Activated CD8-positive, alpha-beta memory T cell treated with anti-CD3 and anti-CD28 coated beads, Interleukin-2, amount 10 ng/mL, durations not matched to agents 7 days and 5 days (primary cell): ENCODE measurements at places on chromosomes 2 and 18. TPM values are rescaled to one million over a fixed set of nuclear protein-coding genes. Genes with fewer than 3 reads are reported as not detected.

- no peak overlapping the region for H3K27ac ChIP-seq
- peaks cover 11% of the 10 kb centered on the region for H3K4me1 ChIP-seq
- no peak for DNase-seq
- no peaks in the 10 kb centered on the region for H3K27me3 ChIP-seq
- peaks cover 2% of the 10 kb centered on the region for H3K36me3 ChIP-seq
Observed at GRCh38 chr18:22337306-22337705, 80.4 kb downstream of the CTAGE1 start.

DNA sequence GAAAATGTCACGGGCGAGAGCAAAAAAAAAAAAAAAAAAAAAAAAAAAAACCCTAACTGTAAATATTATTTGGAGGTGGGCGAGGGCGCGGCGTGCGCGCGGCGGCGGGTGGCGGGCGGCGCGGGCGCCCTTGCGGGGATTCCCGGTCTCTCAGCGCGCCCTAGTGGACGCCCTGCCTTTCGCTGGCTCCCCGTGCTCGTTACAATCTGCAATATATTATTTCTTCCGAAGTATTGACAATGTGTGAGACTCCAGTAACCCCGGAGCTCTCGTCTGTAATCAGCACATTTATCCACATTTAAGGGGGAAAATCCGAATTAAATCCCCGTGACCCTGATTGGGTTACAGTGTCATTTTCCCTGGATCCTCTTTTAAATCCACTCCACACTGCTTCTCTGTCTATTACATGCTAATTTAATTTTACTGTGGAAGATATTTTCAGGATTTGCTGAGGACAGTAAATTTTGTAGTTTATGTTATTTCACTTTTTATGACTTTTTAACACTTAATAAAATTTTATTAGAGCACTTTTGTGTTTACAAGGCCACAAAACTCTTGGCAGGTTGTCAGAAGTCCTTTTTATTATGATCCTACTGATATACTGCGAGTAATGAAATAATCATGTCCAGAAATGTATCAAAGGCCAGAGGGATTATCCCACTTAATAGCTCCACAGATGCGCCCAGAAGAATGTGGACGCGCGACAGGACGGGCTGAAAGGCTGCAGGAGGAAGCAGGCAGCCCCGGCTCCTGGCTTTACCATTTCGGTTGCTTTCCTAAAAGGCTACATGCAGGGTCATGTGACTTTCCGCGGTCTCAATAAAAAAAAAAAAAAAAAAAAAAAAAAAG, 369.1 kb downstream of the MTX2 start:
- no peaks in the 10 kb centered on the region for H3K36me3 ChIP-seq
- H3K4me3 ChIP-seq = peak overlapping the region; percentile 60
- peaks cover 11% of the 10 kb centered on the region for H3K4me1 ChIP-seq
- peak; percentile 70 for DNase-seq

DNA sequence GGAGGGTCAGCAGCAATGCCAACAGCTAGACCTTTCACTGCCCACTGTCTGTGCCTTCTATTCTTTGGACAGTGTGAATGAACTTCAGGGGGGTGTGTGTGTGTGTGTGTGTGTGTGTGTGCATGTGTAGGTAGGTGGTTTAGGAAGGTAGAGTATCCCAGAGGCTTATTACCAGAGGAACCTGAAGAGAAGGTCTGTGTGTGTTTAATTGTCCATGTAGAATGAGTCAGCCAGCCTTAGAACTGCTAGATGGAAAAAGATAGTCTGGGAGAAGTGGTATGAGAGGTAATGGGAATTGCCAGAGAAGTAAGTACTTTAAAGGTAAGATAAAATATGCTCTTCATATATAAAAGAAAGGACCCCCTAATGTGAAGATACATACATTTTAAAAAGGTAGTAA, 522.2 kb downstream of the PIK3C3 start:
- DNase-seq = no peak
- H3K27me3 ChIP-seq = no peaks in the 10 kb centered on the region
- H3K27ac ChIP-seq = no peak overlapping the region
- H3K36me3 ChIP-seq = no peaks in the 10 kb centered on the region
- H3K4me3 ChIP-seq = no peak overlapping the region
- no peaks in the 10 kb centered on the region for H3K4me1 ChIP-seq

The IL18RAP gene
- 14.9 TPM for total RNA-seq

DNA sequence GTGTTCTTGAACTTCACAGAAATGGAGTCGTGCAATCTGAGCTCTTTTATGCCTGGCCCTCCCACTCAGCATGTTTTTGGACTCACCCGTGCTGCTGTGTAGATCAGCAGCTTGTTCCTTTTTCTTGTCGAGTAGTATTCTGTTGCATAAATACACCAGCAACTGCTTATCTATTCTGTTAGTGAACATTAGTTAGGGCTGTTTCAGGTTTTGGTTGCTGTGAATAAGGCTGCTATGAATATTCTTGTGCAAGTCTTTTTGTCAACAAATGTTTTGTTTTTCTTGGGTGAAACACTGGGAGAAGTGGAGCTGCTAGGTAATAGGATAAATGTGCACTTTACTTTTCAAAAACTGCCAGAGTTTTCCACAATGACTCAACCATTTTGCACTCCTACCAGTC, 15.3 kb upstream of the CIDEA start:
- no peak for DNase-seq
- H3K36me3 ChIP-seq = no peaks in the 10 kb centered on the region
- no peak overlapping the region for H3K4me3 ChIP-seq
- no peak overlapping the region for H3K27ac ChIP-seq
- peaks cover 41% of the 10 kb centered on the region for H3K27me3 ChIP-seq

The SLC4A5 gene
- 2.6 TPM for total RNA-seq

GRCh38 chr2:164747783-164748433, 93.7 kb downstream of the COBLL1 start:
- H3K27ac ChIP-seq = no peak overlapping the region
- no peak for DNase-seq
- no peak overlapping the region for H3K4me3 ChIP-seq

- DNase-seq = no peak
- no peaks in the 10 kb centered on the region for H3K36me3 ChIP-seq
- H3K27me3 ChIP-seq = no peaks in the 10 kb centered on the region
- no peaks in the 10 kb centered on the region for H3K4me1 ChIP-seq
- no peak overlapping the region for H3K4me3 ChIP-seq
Observed at GRCh38 chr2:116545286-116546068, 1269.0 kb upstream of the DDX18 start.

The SOWAHC gene
- not detected for total RNA-seq

- no peaks in the 10 kb centered on the region for H3K27me3 ChIP-seq
- no peaks in the 10 kb centered on the region for H3K4me1 ChIP-seq
- no peak overlapping the region for H3K4me3 ChIP-seq
- no peak overlapping the region for H3K27ac ChIP-seq
- no peak for DNase-seq
Observed at GRCh38 chr2:185510060-185510459, 228.5 kb upstream of the FSIP2 start.

The FOXI3 gene
- total RNA-seq = not detected

DNA sequence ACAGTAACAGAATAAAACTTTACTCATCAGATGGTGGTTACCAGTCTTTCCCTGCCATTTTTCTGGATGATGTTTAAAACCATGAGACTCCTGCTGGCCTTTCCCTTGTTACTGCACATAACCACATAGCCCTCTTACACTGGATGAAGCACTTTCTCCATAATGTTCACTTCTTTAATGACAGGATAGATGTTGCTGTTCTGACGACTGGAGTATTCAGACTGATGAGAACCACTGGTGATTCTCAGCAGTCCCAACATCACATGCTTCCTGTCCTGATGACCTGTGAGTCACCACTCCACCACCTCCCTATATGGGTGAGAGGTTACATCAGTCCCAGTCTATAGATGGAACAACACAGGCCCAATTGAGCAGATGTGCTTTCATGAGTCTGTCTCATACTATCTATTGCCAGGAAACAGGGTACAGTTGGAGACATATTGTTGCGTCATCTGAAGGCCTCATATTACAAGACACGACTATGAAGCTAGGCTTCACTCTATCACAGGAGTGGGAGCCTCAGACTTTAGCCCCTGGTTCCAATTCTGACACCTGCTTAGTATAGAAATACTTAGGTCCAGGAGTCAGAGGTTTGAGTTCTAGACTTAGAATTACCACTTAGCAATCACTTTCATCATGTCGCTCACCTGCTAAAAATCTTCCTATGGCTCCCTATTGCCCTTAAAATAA, 145.7 kb upstream of the KLF7 start:
- peaks cover 17% of the 10 kb centered on the region for H3K4me1 ChIP-seq
- H3K4me3 ChIP-seq = no peak overlapping the region
- H3K36me3 ChIP-seq = no peaks in the 10 kb centered on the region
- H3K27me3 ChIP-seq = no peaks in the 10 kb centered on the region
- H3K27ac ChIP-seq = no peak overlapping the region
- peak; percentile 60 for DNase-seq

The ELOA2 gene
- not detected for total RNA-seq

The ZSWIM2 gene
- not detected for total RNA-seq

DNA sequence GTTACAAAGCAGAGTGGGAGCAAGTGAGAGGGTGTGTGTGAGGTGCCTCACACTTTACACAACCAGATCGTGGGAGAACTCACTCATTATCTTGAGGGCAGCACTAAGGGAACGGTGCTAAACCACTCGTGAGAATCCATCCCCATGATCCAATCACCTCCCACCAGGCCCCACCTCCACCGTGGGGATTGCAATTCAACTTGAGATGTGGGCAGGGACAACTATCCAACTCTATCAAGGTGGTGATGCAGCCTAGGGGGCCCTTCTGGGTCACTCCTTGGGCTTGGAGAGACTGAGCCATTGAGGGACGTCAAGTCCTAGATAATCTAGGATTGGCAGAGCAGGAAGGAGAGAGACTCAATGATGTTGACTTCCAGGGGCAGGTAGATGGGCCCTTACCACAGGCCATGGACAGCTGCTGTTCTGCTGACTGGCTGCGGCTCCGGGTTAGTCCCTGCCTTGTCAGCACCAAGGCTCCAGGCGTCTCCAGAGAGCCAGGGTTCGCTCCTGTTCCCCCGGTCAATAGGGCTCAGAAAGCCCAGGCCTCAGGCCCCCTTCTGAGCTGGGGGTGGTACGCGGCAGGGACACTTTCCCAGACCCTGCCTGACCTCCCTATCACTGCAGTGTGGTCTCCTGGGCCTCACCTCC, 193.2 kb upstream of the HS6ST1 start:
- DNase-seq = no peak
- H3K36me3 ChIP-seq = no peaks in the 10 kb centered on the region
- H3K27ac ChIP-seq = no peak overlapping the region
- peaks cover 9% of the 10 kb centered on the region for H3K4me1 ChIP-seq

GRCh38 chr18:74146756-74147155, 878 bp downstream of the FBXO15 start:
- peak overlapping the region; percentile 99 for H3K27ac ChIP-seq
- H3K27me3 ChIP-seq = peaks cover 5% of the 10 kb centered on the region
- H3K36me3 ChIP-seq = peaks cover 8% of the 10 kb centered on the region
- no peak for DNase-seq
- peaks cover 36% of the 10 kb centered on the region for H3K4me1 ChIP-seq

DNA sequence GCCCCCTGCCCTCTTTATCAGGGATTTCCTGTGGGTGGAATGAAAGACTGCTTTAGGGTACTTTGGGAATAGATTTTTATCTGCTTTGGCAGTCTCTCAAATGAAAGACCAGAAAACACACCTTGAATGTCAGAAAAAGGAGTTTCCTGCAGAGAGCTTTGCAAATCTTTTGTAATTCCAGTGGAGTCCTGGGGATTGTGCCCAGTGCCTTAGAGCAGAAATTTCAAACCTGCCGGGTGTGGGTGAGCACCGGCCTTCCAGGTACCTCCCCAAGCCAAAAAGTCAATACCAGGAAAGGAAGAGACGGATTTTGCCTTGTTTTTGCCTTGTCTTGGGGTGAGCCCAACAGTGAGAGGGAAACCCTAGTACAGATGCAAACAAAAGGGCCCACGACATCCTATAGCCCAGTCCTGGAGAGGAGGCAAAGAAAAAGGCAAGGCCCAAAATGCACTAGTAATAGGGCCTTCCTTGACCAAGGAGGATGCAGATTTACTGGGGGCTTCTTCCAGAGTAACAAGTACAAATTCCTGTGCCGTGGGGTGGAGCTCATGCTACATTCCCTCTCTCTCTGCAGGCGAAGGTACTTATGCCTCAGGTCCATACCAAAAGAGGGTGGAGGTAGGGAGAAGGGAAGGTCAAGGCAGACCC, 36.4 kb downstream of the FOXI3 start:
- DNase-seq = no peak
- H3K27me3 ChIP-seq = peaks cover 22% of the 10 kb centered on the region
- H3K4me1 ChIP-seq = no peaks in the 10 kb centered on the region

GRCh38 chr2:30236591-30237238, 5.4 kb downstream of the LBH start:
- H3K4me3 ChIP-seq = no peak overlapping the region
- H3K36me3 ChIP-seq = peaks cover 68% of the 10 kb centered on the region
- no peaks in the 10 kb centered on the region for H3K27me3 ChIP-seq
- H3K4me1 ChIP-seq = peaks cover 81% of the 10 kb centered on the region

The FZD7 gene
- 3.4 TPM for total RNA-seq

DNA sequence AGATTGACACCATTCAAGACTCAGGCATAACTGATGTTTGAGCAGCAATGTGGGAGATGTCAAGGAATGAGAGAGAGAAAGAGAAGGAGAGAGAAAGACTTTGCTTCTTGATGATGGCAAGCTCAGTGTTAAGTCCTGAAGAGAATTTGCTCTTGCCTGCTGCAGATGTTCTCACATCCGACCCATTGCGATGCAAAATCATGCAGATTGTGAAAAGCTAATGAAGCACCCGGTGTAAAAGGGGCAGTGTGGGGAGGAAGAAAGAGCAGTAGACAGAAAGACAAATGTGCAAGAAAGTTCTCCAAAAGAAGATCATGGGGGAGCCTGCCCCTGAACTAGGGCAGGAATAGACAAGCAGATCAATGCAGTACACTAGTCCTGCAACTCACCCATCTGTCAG, 57.7 kb downstream of the EMX1 start:
- no peak overlapping the region for H3K4me3 ChIP-seq
- H3K27ac ChIP-seq = no peak overlapping the region
- no peaks in the 10 kb centered on the region for H3K36me3 ChIP-seq
- H3K4me1 ChIP-seq = peaks cover 1% of the 10 kb centered on the region

DNA sequence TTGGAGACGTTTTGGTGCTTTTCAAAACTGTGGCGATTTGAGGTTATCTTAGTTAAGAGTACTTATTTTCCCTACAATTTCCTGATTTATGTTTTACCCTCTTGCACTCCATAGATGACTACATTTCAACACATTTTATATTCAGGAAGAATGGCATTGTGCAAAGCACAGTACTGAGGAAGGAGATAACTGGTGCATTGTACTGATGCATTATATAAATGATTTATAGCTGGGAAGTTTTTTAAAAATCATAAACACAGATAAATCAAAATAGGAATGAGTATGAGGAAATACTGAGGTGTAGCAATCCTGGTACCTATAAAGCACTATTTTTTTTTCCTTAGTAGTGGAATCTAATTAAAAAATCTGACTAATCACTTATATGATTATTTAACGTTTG, 5.6 kb downstream of the REL start:
- H3K27ac ChIP-seq = no peak overlapping the region
- no peak overlapping the region for H3K4me3 ChIP-seq
- H3K27me3 ChIP-seq = no peaks in the 10 kb centered on the region

The STARD6 gene
- 0.20 TPM for total RNA-seq

DNA sequence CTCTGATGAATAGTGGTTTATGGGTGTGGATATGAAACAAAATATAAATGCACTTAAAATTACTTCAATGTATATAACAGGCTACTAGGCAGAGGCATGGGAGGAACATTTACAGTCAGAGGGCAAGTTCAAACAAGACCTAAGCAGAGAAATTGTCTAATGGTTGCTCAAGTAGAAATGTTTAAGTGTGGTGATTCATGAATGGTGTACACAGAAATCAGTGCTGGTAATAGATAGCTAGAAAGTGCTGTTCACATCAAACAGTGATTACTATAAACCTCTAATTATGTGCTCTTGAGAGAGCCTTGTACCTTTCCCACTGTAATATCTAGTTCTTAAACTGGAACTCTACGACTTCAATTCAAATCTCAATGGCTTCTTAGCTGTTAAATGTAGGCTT, 485.1 kb downstream of the NRXN1 start:
- H3K36me3 ChIP-seq = no peaks in the 10 kb centered on the region
- H3K4me3 ChIP-seq = no peak overlapping the region
- H3K27ac ChIP-seq = no peak overlapping the region
- H3K4me1 ChIP-seq = no peaks in the 10 kb centered on the region
- no peak for DNase-seq
